ENCODE measurements at places on chromosomes 7 and 10.

DNA sequence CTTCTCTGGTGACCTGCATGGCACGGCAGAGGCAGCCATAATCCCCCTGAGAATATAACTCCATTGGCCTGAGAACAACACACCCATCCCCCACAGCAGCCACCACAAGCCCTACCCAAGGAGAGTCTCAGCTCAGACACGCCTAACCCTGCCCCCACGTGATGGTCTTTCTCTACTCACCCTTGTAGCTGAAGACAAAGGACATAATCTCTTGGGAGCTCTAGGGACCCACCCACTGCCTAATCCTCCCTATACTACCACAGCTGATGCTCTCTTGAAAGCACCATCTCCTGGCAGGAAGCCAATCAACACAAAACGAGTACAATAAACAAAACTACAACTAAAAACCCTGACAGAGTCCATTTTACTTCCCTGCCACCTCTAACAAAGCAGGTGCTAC is 30.7 kb upstream of the HPSE2 start:
- no peak for DNase-seq

- DNase-seq, result no peak
These were observed 113.5 kb downstream of the KLF6 start for GRCh38 chr10:3671386-3671955.

- no peak for DNase-seq
These were observed 180.3 kb downstream of the ELFN1 start for GRCh38 chr7:1850111-1850975.

GRCh38 chr7:125506331-125506730 is 576.7 kb upstream of the POT1 start:
- DNase-seq, result no peak

DNA sequence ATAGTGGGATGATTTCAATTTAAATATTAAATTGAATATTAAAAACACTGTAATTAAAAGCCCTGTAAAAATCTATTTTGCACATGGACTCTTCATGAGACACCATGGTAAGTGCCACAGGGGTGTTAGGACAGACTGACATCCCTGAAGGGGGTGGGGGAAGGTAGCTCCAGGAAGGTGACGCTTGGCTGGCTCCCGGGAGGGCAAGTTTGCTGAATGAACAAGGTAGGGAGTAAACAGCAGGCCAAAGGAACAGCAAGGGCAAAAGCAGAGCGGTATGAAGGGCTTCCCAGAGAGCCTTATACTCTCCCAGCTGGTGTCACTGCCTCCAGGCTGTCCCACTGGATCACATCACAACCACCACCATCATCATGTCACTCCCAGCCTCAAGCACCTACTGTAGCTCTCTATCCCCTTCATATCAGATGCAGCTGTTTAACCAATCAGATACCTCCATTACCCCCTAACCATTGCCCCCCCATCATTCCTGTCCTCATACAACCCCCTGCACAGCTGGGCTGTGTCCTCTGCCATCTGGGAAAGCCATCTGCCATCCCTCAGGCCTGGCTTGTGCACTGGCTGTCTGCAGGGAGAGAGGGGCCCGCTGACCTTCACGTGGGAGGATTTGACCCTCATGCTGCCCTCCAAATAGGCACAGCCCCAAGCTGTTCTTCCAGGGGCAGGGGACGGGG is 19.5 kb downstream of the HSPA12A start:
- DNase-seq, result no peak

DNA sequence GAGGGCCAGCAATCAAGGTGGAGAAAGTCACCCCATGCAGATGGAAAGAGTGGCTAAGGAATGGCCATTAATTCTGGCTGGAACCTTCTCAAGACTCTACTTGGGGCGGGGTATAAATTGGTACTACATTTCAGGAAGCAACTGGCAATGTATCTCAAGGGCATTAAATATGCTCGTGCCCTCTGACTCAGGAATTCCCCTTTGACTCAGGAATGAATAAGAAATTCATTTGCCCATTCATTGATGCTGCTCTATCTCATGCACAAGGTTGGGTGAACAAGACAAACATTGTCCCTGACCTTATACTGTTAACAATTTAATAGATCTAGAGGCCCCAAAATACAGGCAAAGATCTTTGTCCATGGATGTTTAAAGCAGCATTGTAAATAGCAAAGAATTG is 188.1 kb downstream of the MYOF start:
- no peak for DNase-seq
